ENCODE measurements at places on chromosomes 5 and 9.

DNA sequence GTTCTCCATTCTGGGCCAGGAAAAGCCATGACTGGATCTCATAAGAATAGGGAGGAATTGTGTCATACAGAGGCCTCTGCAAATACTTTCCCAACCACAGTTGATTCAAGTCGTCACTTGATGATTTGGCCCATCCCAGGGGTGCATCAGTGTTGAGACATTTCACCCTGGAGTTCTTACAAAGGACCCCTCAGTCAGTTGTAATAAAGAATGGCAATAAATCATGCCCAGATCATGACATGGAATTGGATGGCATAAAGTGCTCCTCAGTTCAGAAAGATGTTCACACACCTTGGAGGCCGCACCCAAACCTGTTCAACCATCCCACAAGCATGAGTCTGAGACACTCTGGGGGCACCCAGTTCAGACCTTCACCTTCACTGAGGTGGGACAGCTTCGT lies 168.1 kb downstream of the NR3C1 start:
- no peak for DNase-seq

- DNase-seq, result no peak
These were observed 11.6 kb downstream of the CEL start for GRCh38 chr9:133073086-133074014.

DNA sequence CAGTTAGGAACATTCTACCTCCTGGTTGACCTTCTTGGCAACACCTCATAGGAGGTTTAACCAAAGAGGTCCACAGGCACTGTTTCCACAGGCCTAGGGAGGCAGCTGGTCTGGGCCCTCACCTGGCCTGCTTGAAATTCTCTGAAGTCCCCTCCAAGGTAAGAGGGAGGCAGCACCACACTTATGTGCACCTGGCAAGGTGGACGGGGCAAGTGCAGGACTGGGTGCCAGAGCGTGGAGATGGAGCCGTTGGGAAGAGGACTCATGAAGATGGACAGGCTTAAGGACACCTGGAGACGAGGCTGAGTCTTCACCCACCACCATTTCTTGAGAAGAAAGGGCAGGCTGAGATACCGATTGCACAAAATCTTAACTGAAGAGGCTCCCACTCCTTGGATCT lies 6.6 kb upstream of the BARHL1 start:
- DNase-seq, result no peak

GRCh38 chr5:149177911-149178565 lies 36.7 kb downstream of the ABLIM3 start:
- DNase-seq, result no peak

DNA sequence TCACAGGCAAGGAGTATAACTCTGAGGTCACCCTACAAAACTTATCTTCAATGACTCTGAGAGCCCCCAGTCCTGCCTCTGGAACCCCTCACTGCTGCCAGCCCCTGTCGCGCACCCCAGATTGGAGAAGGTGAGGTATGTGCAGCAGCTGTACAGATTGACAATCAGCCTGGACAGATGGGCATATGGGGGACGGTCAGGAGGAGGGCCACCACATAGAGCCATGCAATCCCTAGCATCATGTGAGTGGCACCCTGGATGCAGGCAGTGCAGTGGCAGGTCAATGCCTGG lies 90.1 kb downstream of the LMX1B start:
- no peak for DNase-seq

GRCh38 chr9:99134893-99135341 lies 30.0 kb downstream of the TGFBR1 start:
- no peak for DNase-seq

GRCh38 chr9:22073349-22073748 lies 64.2 kb upstream of the CDKN2B start:
- DNase-seq, result no peak

DNA sequence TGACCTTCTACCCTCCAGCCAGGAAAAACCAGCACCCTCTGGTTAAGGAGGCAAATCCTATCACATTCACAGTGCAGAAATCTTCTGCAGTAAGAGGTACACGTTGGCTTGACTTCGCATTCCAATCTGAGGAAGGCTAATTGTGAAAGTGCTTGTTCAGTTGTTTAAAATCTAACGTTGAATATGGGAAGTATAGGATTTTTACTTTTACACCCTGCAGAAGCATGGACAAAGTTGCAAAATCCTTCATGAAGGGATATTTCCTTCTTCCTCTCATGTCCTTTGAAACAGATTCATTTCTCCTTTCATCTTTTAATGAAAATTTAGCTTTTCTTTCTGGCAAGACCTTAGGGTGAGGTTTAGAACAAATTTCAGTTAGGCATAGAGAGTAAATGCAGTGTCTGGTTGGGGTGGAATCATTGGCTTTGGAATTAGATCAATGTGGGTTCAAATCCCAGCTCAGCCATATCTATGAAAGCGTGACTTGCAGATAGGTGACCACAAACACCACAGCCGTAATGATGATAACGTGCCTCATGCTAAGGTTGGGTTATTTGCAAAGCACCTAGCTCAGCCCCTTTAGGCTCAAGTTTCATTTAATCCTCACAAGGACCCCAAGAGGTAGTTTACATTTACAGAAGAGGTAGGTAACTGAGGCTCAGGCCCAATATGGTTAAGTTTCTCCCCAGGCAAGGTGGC lies 42.2 kb upstream of the C5orf58 start:
- no peak for DNase-seq

- no peak for DNase-seq
These were observed 141.4 kb upstream of the LMX1B start for GRCh38 chr9:126472198-126472947.

GRCh38 chr5:176614805-176615478 lies 5.0 kb upstream of the GPRIN1 start:
- no peak for DNase-seq

DNA sequence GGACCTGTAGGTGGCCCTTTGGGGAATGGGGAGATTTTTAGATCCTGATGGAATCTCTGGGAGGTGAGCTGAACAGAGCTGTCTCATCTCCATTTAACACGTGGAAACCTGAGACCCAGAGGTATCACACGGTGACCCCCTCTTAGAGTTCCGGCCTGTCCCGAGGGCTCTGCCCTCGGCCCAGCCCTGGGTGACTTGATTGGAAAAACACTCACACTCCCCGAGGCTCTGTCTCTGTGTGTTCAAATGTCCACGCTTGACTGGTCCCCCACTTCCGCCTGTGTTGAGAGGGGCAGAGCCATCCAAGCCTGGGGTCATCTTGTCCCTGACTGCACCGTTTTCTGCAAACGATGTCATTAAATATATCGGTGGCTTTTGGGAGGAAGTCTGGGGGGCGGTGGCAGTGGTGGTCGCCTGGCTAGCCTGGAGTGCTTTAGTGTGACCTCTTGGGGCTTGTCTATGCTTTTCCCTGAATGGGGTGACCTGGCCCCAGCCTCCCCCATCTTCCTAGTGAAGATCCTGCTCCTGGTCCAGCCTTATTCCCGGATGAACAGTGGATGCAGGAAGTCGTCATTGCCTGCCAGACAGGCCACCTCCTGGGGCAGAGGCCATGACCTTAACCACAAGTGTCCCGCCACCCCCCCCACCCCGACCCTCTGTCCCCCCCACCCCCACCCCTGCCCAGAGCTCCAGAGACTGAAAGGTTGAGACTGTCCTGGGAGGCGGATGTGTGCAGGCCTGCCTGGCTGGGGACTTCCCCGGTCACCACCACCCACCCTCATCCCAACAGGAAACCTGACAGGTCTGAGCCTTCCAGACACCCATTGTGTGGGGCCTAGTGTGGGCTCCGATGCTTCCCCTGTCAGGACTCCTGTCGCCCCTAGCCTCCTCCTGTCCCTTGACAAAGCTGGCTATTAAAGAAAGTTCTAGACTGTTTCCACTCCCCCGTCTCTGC lies 5.3 kb upstream of the DAB2IP start:
- no peak for DNase-seq

DNA sequence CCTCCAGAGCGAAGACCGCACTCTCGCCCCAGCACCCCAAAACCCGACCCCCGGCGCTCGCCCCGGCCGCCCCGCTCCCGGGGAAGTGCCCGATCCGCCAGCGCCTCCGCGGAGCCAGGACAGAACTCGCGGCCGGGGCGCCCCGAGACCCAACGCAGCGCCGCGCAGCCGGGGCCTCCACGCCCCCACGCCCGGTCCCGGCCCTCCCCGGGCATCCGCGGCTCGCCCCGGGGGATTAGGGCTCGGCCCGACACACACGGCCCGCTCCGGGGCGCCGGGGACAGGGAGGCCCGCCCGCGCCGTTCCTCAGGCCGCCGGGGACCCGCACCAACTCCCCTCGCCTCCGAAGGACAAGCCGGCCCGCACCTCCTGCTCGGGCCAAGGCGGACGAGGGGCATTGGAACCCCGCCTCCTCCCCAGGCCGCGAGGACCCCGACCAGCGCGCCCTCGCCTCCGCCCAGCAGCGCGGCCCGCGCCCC lies 544 bp downstream of the FNBP1 start:
- no peak for DNase-seq
